T-helper 1 cell (primary cell): ENCODE measurements at places on chromosomes 4 and X.

DNA sequence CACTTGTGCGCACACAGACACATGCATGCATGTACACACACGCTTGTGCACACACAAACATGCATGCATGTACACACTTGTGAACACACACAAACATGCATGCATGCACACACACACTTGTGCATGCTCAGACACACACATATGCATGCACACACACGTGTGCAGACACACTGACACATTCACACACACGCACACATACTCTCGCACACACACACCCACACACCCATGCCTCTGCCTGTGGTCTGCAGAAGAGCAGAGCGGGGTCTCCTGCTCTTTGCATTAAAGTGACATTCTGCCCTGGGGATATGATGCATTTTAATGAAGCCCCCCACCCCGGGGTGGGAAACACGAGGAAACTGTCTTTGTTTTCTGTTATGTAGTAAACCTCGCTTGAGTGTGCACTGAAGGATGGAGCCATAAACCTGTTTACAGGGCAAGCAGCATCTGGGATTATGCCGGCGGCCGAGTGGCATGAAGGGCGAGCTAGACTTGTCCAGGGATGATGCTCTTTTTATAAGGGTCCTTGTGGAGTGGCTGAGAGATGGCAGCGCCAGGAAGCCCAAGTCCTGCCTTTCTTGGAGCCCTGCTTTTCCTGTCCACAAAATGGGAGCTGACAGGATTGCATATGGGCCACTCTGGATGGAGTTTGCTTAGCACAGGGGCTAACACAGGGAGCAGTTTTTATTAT, 17.8 kb downstream of the PSAPL1 start:
- DNase-seq: no peak

DNA sequence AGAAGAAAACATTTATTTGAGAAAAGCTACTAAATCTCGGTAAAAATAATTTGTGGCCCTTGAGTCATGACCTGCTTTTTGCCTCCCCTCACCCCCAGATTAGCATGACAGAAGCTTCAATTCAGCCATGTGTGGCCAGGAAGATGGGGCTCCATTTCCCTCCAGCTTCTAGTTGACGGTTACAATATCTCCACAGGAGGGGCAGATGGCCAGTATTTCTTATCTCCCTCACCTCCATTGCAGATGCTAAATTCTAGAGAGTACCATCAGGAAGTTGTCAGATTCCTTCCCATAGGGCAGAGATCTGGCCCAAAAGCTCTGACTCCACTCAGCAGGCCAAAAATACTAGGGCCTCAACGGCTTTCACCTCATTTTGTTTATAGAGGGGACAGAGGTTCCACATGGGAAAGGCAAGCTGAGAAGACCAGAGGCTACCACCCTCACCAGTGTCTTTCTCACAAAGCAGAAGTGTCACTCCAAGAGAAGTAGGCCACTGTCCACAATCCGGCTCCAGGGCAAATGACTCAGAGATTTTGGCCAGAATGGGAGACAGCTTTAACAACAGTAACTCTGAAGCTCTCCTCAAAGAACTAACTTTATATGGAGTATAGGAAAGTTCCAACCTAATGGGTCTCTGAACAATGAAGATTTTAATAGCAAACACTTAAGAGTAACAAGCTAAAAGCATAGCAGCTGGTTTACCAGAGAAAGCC, 108.3 kb downstream of the TBC1D19 start:
- DNase-seq: no peak

- DNase-seq: no peak
These were observed at the start of gene CWH43 for GRCh38 chr4:48985976-48986653. Gene CWH43, plus strand, starts transcription at chr4:48986275. Its CDS starts 155 bp downstream, at chr4:48986430.

DNA sequence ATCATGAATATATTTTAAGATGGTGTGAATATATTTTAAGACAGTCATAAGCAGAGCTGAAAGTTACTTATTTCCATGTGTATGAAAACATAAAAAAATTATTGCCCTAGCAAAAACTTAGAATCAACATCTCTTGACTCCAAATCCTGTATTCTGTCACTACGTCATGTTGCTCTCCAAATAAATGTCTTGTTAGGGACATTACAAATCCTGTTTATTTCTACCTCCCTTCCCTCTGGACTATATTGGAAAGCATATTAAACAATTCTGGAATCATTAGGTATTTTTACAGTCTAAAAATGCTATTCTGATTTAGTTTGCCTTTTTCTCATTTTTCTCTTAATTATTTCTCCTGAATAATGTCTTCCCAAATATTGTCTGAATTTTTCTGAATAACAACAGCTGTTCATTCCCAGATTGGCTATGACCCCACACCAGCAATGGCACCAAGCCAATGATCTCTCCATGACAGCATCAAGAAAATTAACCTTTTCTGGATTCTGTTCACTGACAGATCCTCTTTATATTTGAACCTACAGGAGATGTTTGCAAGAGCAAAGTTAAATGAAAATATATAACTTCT, 523.1 kb downstream of the IQCM start:
- DNase-seq: no peak

DNA sequence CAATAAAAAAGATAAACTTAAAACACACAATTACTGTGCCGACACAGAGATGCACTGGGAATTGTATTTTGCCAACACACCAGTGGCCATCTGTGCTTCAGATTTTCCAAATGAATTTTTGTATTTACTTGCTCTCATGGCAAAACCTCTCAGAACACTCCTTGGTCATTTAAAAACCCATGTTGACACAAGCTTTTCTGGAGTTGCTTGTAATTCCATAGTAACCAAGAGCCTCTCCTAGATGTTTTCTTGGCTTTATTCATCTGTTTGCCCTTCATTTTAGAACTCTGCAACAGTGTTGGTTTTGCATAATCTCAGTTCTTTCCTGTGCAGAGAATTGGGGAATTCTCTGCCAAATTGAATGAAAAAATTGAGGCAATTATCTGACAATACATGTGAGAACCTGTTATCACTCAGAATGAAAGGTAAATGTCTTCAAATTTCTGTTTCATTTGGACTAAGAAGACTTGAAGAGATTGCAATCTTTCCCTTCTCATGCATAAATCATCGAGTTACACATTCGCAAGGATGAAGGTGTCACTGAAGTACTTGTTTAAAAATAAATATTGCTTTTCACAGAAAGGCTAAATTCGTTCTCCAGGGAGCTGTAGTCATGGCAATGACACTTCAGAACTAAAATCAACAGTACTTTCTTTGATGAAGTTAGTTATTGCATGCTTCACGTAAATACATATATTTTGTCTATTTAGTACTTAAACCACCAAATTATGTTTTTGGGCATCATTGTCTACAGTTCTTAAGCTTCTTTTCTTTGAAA, 301.8 kb upstream of the CTSO start:
- DNase-seq: no peak

DNA sequence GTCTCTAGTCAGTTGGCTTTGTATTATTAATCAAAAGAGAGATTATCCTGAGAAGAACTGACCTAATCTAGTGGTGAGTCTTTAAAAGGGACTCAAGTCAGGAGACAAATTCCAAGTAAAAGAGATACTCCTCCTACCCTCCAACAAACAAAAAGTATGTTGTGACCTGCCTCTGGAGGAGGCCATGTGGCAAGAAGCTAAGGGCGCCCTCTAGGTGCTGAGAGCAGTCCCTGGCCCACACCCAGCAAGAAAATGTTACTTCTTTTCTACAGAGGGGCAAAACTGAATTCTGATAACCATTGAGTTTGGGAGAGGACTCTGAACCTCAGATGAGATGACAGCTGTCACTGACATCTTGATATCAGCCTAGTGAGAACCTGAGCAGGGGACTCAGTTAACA, 953.6 kb upstream of the AGA start:
- no peak for DNase-seq

DNA sequence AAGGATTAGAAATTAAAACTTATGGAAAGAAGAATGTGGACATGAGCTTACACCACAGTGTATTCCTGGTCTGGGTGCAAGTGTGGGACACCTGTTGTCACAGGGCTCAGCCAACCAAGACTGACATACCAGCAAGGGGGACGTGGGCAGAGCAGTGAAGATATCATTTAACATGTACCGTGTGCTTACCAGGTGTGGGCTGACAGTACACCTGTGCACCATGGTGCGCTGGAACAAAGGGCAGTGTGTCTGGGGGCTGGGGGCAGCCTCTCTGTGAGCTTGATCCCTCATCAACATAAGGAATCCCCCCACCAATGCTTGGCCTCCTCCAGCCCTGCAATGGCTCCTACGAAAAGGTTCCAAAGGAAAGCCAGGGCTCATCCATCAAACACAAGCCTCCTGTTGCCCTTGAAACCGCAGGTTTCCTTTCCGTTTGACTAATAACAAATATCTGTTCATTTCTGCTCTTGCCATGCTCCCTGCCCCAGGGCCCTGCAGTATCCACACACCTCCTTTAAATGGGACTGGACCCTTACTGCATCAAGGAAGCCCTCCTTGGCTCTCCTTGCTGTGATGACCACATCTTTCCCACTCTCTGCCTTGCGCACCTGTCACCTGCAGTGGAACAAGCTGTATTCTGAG, 16.7 kb downstream of the EVC2 start:
- no peak for DNase-seq

DNA sequence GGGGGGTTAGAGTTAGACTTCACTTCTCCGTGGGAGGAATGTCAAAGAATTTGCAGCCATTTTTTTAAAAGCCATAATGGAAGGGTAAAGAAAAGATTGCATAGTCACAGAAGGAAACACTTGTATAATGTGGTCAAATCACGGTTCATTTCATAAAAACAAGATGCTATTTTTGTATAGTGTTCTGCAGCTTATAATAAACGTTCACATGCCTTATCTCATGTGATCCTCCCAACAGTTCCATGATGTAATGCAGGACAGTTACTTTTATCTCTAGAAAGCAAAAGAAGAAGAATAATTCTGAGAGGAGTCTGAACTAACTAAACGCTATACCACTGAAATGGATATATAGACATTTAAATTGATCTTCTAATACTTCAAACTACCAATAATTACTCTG, 71.3 kb upstream of the CAMK2D start:
- no peak for DNase-seq

GRCh38 chr4:75142850-75143249, 209.9 kb downstream of the PARM1 start:
- no peak for DNase-seq

DNA sequence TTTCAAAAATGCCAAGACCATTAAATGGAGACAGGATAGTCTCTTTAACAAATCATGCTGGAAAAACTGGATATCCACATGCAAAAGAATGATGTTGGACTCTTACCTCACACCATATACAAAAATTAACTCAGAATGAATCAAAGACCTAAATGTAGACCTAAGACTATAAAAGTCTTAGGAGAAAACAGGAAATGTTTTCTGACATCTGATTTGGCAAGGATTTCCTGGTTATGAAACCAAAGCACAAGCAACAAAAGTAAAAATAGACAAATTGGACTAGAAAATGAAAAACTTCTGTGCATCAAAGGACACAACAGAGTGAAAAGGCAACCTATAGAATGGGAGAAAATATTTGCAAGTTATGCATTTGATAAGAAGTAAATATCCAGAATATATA, 37.6 kb downstream of the ARFIP1 start:
- DNase-seq: no peak

DNA sequence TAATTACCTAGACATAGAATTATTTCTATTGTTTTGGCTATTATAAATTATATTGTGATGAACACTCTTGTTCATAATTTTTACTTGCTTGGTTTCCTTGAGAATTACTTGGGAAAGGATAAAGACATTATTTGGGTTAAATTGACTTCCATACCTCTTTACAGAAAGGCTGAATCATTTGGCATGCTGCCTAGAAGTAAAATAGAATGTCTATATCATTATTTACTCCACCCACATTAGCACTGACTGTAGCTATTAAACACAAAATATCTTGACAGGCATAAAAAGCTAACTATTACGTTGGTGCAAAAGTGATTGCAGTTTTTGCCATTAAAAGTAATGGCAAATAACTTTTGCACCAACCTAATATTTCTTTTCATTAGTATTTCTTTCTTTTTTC, 29.7 kb upstream of the ADH6 start:
- DNase-seq: no peak
